ENCODE measurements at places on chromosomes 16 and 17.

DNA sequence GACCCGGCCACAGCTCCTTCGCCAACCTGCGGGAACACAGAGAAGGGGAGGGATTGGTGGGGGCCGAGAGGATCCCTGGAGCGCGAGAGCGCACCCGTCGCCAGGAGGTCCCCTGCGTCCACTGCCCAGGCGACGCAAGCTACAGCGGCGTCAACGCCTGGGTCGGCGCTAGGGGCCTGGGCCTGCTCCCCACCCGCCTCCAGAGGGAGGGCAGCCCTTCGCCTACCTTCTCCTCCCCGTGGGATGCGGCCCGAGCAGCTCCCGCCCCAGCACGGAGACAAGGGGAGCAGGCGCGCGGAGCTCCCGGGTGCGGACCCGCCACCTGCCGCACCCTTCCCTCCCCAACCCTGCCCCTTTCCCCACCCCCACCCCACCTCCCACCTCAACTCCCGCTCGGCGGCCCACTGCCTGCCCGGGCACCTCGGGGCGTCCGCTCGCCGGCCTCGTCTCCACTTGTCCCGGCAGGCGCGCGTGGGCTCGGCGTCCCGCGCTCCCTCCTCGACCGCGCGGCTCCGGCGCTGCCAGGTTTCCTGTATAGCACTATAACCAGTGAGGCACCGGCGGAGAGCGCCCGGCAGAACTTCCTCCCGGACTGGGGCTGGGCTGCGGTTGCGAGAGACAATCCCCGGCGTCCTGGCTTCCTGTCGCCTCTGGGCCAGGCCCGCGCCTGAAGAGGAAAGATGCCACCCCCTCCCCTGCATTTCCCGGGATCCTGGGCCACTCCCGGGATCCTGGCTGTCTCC, 119.1 kb upstream of the SMURF2 start:
- no peak for DNase-seq

DNA sequence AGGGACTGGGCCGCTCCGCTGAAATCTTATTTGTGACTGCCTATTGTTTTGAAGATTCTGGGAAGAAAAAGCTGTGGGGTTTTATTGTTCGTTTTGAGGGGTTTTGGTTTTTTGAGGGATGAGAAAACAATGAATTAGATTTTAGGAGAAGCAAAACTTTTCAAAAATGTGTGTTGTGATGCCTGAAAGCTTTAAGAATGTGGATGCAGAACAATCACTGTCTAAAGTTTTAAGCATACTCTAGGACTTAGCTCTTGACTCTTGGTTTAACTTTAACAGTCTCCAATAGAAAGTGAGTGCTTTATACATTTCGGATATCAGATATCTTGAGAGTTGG, 899 bp downstream of the CFAP52 start:
- DNase-seq = no peak

DNA sequence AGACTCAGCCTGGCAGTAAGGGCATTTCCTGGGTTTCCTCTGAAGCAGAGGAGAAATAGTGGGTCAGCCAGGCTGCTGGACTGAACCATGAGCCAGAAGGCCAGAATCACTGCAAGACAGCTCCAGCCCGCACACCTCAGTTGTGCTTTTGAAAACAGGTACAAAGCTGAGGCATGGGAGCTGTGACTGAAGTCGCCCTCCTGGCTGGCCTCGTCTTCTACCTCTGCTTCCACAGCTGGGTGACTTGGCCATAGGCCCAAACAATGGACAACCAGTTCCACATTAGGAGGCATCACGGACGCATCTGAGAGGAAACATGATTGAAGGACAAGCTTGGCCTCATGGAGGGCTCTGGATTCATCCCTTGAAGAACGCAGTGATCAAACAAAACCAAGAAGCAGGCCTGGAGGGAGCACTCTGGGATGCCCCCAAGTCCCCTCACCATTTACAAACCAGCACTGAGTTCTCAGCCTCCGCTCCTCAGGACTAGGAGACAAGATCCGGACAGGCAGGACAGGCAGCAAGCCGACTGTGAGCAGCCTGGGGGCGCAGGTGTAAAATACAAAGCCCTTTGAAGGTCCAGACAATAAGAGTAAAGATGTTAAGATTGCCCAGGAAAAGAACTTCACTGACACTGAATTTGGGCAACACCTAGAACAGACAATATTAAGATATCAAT, 68.7 kb downstream of the N4BP1 start:
- DNase-seq = no peak

- DNase-seq = no peak
Observed at GRCh38 chr16:80631581-80631980, 90.8 kb downstream of the DYNLRB2 start.

DNA sequence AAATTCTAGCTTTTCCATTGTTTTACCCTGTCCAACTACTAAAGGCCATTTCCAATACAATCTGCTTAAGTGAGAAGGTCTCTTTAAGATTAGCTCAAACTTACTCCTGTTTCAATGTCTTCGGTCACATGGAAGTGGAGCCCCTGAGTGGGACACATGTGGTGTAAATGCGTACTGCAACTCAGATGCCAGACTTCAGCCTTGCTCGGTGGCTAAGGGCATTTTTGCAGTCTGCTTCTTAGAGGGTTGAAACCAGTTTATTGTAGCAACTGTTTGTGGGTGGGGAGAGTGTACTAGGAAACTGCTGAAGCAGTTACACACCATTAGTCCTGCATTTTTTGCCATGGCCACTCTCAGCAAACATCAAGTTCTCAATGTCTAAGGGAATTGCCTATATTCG, 140.6 kb downstream of the PARN start:
- DNase-seq = peak; percentile 65

DNA sequence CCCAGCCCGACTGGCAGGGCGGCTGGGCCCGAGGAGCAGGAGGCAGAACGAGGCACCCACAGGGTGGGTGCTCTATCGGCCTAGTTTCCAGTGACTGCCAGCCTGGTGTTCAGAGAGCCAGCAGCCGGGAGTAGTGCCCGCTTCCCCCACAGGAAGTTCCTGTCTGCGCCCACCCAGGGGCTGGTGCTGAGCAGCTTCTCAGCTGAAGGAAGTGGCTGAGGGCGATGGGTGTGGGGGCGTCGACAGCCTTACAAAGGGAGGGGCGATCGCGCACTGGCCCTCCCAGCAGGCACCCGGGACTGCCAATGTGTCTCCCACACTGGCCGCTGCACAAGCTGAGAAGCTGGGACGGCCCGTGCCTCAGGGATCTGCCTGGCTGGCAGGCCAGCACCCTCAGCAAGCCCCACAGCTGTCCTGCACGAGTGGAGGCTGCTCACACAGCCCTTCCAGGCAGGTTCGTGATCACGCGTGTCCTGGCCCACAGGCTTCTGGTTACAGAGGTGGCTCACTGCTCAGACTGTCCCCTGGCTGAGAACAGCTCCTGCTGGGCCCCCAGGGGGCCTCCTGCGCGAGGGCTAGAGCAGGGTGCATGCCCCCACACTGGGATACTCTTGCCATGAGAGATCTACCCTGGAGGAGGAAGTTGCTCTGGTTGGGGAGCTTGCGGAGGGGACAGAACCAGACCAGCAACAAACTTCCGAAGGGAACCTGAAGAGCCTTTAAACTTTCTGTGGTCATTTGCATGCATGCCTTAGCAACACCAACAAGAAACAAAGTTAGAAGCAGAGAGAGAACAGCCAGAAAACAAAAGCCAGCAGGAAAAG, 2.5 kb downstream of the RNF166 start:
- DNase-seq = no peak

- no peak for DNase-seq
Observed at GRCh38 chr17:6541886-6542285, 14.5 kb downstream of the PITPNM3 start.

DNA sequence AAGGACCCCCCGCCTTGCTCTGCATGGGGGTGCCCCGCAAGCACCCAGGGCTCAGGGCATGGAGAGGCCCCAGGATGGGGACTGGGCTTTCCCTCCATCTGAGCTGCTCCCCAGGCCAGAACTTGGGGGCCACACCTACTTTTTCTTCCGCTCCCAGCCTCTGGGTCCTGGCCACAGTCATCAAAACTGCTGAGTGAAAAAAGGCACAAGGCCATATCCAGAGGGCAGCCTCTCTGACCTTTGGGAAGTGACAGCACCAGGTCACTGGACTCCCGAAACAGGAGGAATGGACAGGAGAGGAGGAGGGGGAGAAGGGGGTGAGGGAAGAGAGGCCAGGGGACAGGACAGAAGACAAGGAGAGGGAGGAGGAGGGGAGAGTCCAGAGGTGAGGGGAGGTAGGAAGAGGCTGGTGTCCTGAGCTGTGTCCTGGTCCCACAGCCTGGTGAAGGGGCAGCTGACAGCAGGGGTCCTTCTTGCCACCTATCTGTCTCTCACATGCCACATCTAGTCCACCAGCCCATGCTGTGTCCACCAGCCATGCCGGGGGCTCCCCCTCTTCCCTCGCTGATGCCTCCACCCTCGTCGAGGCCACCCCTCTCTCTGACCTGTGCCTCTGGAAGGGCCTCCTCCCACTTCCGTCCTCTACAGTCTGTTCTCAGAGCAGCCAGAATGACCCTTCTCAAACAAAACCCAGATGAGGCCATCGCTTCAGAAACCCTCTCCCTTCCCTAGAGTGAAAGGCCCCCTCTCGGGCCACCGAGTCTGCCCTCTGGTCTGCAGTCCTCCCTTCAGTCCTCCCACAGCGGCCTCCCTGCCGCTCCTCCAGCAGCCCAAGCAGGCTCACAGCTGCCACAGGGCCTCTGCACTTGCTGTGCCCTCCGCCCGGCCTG, 73.9 kb upstream of the TOB1 start:
- no peak for DNase-seq

DNA sequence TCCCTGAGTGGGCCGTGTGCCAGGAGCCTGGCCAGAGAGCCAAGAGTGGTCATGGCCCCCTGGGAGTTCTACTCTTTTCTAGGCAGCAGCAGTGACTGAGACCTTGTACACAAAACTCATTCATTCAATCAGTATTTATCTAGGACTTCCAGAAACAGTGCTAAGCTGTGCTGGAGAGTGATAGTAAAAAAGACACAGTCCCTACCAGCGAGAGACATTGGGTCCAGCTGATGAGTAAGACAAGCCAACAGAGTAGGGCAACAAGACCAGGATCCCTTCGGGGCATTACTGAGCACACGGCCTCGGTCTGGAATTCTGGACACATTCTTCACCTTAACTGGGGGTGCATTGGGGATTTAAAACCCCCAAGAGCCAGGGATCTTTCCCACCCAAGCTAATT, 20.2 kb downstream of the CBX4 start:
- DNase-seq = no peak

- no peak for DNase-seq
Observed at GRCh38 chr16:73065632-73066330, 17.9 kb upstream of the ZFHX3 start.

DNA sequence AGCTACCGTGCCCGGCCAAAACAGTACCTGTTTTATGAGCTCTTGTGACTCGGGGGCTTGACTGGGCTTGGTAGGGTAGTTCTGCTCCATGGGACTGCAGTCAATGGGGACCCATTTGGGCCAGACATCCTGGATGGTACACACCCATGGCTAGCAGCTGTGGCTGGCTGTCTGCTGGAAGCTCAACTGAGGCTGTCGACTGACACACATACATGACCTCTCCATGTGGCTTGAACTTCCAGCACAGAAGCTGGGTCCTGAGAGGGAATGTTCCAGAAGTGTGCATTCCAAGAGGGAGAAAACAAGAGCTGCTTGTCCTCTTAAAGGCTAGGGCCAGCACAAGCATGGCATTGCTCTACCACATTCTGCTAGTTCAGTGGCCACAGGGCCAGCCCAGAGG, 14.9 kb upstream of the NKD1 start:
- DNase-seq = no peak

GRCh38 chr17:30323895-30324319, 9.9 kb downstream of the TMIGD1 start:
- peak; percentile 49 for DNase-seq

DNA sequence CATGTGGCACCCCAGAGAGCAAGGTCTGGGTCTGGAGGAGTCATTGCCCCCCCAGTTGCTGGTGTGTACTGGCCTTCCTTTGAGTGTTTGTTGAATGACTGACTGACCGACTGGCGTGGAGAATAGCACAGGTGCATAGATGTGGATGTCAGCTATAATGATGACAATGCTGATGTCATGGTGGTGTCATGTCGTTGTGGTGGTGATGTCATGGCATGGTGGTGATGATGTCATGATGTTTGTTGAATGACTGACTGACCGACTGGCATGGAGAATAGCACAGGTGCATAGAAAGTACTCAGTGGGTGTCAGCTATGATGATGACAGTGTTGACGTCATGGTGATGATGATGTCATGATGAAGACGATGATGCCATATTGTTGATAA, 22.1 kb downstream of the TMEM114 start:
- DNase-seq = no peak

GRCh38 chr16:85923153-85924021, 24.4 kb downstream of the IRF8 start:
- DNase-seq = peak; percentile 28

DNA sequence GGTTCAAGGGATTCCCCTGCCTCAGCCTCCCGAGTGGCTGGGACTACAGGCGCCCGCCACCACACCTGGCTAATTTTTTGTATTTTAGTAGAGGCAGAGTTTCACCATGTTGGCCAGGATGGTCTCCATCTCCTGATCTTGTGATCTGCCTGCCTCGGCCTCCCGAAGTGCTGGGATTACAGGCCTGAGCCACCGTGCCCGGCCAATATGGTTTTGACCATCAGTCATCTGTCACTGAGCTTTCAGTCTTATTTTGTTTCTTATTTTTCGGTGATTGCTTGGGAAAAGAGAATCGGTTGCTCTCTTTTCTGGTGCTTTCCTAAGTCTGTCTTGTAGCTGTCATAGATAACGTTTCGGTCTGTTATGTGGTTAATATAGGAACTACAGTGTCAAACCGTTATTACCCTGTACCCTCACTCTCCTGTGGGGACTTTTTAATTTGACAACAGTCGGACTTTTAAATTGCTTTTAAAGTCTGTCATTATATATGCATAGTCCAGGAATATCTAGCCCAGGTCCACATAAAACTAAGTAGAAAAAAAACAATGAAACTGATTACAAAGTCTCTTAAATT, 453.4 kb downstream of the KCNJ18 start:
- no peak for DNase-seq

GRCh38 chr17:47693731-47694580, at the start of gene TBKBP1:
Gene TBKBP1 (plus strand): TSS chr17:47694161. CDS start chr17:47696113, 1,952 bp downstream.
- peak; percentile 48 for DNase-seq

GRCh38 chr16:56967733-56968132, 6.0 kb downstream of the CETP start:
- DNase-seq = no peak

DNA sequence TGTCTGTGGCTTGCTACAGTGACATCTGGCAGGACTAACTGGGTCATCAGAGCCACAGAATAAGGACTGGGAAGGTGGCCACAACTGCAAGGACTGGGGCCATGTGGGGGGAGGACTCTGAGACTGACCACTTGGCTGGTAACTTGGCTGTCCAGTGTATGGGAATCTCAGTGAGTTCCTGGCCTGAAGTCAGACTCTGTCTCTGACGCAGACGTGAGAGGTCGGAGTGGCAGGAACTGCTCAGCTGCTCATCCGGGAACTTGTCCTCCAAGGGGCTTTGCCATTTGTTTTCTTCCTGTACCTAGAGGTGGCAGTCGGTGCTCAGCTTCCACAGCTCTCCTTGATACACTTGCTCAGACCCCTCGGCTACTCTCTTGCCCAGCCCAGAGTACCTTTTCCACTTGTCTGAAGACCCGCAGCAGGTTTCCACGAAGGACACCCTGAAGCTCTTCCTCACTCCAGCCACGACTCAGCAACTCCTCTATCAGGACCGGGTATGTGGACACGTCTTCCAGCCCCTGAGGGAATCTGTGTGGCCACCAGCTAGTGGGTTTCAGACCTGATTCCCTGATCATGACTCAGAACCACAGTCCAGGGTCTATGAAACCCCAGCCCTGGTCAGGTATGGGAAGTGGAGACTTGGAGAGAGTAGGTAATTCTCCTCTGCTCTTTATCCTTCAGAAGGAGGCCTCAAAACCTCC, 7.3 kb upstream of the DPEP3 start:
- DNase-seq = no peak

- peak; percentile 47 for DNase-seq
Observed at GRCh38 chr17:15649861-15650421, 30.4 kb upstream of the FBXW10B start.

Measured in H4 (cell line).